ENCODE measurements at places on chromosomes 7 and 10.

DNA sequence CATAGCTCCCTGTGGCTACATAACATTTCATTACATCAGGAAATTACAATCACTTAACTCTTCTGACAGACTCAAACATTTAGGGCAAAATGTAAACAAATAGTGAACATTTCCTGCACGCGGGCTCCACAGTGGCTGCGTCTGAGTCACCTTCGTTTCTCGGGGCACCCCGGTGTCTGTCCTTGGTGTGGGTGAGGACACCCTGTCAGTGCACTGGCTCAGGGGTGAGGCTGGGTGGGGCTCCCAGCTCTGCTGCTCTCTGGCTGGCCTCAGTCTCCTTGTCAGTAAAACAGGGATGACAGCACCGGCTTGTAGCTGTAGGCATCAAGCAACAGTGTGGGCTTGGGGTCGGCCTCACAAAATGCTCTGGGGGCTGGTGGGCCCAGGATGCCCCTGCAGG, 237.1 kb upstream of the SHH start:
- DNase-seq = no peak

- peak; percentile 67 for DNase-seq
Observed at GRCh38 chr10:91635401-91636400, 2.8 kb upstream of the PPP1R3C start.

GRCh38 chr10:117663750-117664149, 121.2 kb downstream of the EMX2 start:
- DNase-seq = no peak

DNA sequence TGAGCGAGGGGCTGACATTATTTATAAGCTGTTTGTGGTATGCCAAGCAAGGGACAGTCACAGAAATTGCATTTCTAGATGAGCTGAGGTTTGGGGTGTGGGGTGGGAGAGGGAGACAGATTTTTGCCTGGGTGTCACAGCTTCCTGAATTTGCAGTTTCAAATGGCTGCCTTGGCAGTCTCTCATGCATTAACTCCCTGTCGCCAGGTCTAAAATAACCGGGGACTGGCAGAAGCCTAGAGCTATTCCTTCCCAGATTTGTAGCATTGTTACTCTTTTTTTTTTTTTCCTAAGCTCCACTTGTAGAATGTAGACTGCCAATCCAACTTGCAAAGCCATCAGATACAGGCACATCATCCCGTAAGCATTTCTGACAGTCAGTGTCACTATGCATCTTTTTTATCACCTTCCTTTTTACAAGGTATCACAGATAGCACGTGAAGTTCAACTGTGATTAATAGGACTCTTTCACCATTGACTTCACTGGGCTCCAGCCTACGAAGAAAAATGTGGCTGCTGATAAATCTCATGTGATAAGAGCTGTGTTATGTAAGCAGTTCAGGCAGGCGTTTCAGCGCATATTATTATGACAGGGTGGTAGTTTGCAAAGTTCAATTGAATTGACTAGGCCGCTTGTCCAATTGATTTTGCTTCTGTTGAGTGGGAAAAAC, 130.7 kb upstream of the CELF2 start:
- DNase-seq = no peak

GRCh38 chr10:102113956-102114857, 6.0 kb downstream of the LDB1 start:
- DNase-seq = peak; percentile 57

DNA sequence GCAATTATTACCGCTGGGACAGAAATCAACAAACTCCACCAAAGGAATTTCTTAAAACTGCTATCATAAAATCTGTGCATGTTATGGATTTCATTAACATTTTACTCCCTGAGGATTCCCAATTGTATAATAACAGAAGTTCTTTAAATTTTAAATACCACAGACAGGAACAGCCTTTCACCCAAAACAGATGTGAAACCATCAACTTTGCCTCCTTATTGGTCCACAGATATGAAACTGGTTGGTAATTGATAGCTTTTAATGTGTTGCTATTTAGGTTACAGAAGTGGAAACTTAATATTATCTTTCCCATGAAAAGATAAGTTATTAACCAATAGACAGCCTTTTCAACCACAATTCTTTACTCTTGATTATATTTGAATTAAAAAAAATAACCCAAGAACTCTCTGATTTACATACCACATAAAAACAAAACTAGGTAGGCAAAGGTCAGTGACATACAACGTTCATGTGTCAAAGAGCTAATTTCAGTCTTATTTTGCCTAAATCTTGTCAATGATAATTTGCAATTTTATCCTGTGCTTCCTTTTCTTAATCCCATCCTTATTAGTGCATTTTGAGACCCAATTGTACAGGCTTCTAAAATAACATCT, 90.0 kb downstream of the NRP1 start:
- no peak for DNase-seq

DNA sequence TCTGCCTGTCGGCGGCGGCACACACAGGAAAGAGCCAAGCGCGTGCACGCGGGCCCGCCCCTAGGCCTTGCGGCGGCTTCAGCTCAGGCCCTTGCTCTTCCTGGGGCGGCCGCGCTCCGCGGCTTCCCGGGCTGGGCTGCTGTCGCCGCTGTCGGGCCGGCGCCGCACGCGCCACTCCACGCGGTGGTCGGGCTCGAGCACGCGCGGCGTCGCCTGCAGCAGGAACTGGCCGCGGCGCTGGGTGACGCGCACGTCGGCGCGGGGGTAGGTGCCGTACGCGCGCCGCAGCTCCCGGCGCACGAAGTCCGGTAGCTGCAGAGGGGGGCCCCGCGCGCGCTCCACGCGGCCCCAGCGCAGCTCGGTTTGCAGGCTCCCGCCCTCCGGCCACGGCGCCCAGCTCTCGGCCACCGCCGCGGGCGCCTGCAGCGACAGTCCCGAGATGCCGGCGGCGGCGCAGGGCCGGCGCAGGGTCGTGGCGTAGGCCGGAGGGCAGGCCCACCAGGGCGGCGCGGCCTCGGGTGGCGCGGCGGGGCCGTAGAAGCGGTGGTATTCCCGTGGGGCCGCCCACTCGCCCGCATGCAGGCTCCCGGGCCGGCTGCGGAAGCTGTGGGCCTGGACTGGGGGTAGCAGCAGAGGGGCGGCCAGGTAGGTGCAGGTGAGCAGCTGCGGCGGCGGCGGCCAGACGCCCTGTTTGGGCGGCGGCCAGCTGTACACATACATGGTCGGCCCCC, 804 bp downstream of the C10orf95 start:
- DNase-seq = no peak

DNA sequence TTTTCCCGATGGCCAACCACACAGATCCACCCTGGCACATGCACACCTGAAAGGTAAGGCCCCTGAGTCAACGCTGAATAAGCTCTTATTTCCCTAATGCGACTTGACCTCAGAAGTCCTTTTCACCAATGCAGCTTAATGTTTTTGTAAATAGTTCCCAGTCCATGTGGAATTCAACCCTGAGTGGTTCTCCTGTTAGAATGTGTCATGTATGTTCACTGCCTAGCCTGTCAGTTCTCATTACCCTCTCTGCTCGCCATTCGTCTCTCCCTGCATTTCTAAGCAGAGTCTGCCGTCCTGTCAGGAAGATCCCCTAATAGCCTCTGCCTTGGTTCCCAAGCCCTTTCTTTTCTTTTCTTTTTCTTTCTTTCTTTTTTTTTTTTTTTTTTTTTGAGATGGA, 392.6 kb upstream of the SHH start:
- DNase-seq = no peak

- no peak for DNase-seq
Observed at GRCh38 chr7:35365523-35365922, 111.6 kb upstream of the TBX20 start.

- no peak for DNase-seq
Observed at GRCh38 chr7:30907527-30908267, 4.0 kb upstream of the AQP1 start.

GRCh38 chr10:11003679-11004078, 14.0 kb upstream of the CELF2 start:
- no peak for DNase-seq

- no peak for DNase-seq
Observed at GRCh38 chr10:484441-484924, 205.0 kb downstream of the DIP2C start.

Measured in NCI-H1694 (cell line).